ENCODE measurements at places on chromosomes 7 and 10. TPM values are rescaled to one million over a fixed set of nuclear protein-coding genes. Genes with fewer than 3 reads are reported as not detected.

GRCh38 chr7:94244760-94245159 lies 149.9 kb upstream of the COL1A2 start:
- DNase-seq = no peak

DNA sequence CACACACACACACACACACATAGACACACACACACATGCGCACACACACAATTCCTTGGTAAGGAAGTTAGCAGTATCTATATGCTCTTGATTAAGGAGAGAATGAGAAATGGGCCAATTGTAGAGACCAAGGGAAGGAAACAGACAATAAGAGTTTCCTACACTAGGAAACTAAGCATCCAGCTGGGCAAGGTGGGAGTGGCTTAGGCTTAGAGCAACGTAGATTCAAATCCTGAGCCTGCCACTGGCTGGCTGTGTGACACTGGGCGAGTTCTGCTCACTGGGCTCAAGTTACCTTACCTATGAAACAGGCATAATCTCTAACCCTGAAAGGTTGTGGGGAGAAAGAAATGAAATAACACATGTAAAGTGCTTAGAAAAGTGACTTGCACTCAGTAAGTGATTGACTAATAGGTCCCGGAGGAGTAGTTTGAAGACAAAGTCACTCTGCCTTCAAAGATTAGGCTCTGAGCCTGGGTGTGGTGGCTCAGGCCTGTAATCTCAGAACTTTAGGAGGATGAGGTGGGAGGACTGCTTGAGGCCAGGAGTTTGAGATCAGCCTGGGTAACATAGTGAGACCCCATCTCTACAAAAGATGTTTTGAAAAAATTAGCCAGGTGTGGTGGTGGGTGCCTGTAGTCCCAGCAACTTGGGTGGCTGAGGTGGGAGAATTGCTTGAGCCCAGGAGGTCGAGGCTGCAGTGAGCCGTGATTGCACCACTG lies 701.4 kb downstream of the PARD3 start:
- no peak for DNase-seq

DNA sequence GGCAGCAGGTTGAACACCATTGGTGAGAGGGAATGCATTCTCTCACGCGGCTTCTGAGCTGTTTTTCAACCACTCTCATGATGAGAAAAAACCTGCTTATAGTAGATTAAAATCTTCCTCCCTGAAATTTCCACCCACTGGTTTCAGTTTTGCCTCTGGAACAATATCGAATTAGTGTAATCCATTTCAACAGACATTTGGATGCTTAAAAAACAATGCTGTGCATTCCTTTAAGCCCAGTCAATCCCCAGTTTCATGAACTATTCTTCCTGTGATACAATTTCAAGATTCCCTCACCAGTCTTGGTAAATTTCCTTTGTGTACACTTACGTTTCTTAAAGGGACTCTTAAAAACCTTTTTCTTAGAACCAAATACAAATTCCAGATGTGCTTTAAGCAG lies 89.6 kb downstream of the ITIH5 start:
- DNase-seq = no peak

DNA sequence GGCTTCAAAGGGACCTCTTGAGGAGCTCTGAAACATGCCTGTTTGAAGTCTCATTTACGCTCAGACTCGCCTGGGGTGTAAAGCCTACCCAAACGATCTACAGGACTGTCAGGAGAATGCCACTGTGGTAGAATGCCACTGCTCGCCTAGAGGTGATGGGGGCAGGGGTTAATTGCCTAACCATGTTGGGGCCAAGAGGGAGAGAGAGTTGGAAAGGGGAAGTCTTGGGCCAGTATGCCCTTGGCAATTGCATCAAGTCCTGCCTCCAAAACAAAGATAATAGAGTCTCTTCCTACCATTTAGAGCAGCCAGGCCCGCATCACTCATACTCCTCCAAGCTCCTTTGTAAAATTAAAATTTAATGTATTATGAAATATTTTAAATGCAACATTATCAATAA lies 25.2 kb downstream of the CDK1 start:
- no peak for DNase-seq

GRCh38 chr7:135770139-135770710 lies 21.6 kb upstream of the FAM180A start:
- DNase-seq = no peak

- DNase-seq = no peak
Observed at GRCh38 chr10:980468-981093, 7.7 kb upstream of the GTPBP4 start.

DNA sequence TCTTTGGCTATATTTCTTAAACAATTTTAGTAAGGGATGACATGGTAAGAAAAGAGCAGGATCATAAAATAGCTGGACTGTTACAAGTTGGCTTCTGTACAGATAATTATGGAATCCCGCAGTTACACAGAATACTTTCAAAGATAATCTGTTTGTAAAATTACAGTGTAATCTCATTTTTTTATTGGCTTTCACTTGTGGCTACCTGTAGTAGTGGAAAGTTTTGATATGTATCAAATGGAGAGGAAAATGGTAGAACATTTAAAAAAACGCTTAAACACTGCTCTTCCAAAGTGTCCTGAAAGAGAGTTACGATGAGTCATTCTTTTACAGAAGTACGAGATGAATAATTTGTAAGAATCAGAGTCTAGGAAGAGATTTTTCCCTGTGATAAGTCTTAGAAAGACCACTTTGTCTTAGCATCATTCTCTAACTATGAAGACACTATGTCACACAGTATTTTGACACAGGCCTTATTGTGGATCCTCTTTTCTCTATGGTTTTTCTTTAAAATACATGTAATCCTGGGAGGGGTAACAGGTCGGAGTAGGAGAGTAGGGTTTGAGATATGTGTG lies 215.0 kb upstream of the DKK1 start:
- no peak for DNase-seq

GRCh38 chr7:112798274-112799159 lies 8.3 kb upstream of the TMEM168 start:
- peak; percentile 48 for DNase-seq

DNA sequence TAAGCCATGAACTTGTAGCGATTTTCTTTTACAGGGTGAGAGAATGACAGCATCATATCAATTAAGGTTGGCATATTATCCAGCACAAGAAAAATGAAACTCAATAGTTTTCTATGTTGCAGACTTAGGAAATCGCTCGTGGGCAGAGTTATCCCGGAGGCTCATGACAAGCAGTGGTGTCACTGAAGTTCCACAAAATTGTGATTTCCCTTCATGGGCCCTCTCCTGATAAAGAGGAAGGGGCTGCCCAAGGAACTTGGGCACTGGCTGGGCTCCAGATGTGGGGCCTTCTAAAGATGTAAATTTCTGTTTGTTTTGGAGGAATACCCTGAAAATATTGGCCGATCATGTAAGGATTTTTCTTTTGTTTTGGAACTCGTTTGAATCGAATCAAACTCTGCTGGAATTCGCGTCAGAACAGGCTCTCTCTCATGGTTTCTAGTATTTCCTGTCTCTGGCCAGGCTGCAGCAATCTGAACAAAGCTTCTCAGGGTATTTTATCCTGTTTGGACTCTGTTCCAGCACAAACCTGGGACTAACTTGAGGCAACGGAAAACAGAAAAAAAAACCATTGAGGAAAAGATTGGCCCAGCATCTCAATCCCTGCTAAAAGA lies 340.6 kb upstream of the NRP1 start:
- no peak for DNase-seq

DNA sequence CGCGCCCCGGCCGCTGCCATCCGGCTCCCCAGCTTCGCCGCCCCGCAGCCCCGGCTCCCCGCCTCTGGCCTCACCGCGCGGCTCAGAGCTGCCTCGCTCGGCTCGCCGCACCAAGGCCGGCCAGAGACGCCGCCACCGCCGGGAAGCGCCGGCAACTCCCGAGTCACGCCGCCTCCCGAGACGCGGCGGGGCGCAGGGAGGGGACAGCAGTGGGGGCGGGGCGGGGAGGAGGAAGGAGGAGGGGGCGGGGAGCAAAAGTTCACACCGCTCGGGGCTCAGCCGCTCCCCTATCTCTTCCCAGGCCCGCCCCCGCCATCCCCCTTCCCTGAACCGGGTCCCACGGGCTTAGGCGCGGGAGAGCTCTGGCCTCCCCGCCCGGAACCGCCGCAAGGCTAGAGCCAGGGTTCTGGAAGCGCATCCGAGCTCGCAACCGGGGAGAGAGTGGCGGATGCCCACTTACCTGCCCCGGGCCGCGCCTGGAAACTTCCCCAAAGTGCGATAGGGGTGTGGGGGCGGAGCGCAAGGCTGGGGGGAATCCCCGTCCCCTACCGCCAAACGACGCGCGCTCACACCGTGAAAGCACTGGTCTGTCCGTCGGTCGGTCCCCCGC lies 1.0 kb downstream of the CHST15 start:
- no peak for DNase-seq

- peak; percentile 63 for DNase-seq
Observed at GRCh38 chr7:81469869-81470723, 299.8 kb downstream of the HGF start.

DNA sequence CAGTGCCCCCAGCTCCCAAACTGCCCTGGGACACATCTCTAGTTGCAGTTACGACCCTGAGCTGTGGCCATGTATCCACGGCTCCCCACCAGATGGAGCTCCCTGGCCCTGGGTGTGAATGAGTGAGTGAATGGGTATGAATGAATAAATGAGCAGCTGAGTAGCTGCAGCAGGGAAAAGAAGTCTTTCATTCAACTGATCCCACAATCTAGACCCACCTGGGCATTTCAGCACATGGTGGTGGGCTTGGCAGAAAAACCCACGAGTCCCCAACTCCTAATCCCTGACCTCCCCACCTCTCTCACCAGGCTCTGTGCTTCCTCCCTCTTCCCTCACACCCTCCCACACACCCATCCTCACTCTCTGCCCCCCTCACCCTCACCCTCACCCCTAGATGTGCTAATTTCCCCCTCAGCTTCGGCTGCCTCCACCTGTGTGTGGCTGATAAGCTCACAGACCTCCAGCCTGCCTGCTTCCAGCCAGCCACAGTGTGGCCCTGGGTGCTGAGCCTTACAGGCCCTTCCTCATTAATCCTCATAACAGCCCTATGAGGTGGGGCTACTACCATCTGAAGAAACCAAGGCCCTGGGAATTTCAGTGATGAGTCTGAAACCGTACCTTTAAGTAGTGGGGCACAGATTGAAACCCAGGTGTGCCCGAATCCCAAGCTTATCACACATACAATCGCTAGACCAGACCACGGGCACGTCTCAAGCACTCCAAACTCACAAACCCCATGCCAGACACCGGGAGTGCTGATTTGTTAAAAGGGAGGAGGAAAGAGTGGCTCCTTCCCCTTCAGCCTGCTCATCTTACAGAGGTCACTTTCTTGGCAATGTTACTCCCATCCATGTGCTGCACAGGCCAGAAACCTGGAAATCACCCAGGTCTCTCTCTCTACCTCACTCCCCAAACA lies 2.2 kb upstream of the ATP6V1F start:
- no peak for DNase-seq

- DNase-seq = no peak
Observed at GRCh38 chr10:116866987-116867595, 17.8 kb downstream of the ENO4 start.

GRCh38 chr10:28445516-28445915 lies 87.4 kb upstream of the WAC start:
- DNase-seq = no peak

DNA sequence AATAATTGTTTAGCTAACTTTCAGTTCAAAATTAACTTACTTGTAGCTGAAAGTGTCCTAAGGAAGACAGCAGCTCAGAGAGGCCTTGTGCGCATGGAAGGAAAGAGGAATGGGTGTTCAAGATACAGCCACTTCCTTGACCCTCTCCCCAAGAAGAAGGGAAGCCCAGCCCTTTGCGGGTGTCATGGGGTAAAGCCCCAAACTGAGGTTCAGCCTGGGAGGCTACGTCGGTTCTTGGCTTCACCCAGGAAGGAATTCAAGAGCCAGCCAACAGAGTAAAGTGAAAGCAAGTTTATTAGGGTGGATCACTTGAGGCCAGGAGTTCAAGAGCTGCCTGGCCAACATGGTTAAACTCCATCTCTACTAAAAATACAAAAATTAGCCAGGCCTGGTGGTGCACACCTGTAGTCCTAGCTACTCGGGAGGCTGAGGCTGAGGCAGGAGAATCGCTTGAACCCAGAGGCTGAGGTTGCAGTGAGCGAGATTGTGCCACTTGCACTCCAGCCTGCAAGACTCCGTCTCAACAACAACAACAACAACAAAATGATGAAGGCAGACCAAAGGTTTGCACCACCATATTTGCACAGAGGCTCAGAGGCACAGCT lies 15.9 kb downstream of the GPRIN2 start:
- peak; percentile 49 for DNase-seq

- no peak for DNase-seq
Observed at GRCh38 chr10:79221110-79222051, 125.9 kb upstream of the PPIF start.

DNA sequence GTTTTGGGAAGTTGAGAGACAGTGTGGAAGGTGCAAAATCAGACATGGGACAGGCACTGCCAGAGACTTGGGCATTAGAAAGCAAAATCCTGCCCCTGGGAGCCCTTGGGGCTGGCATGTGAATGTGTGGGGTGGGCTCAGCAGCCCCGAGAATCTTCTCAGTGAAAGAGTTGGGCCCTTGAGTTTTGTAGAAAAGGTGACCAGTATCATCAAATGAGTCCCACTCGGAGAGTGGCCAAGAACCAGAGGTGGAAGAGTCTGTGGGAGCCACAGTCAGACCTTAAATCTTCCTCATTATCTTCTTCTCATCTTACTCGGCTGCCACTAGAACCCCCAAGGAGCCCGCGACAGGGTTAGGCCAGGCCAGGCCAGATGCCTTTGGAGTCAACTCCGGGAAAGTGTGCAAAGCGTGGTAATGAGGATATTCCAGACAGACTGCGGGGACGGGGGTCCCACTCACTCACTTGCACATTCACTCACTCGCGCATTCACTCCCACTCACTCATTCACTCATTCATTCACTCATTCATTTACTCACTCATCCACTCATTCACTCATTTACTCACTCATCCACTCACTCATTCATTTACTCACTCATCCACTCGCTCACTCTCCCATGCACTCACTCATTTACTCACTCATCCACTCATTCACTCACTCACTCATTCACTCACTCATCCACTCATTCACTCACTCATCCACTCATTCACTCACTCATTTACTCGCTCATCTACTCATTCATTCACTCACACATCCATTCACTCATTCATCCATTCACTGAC lies 74.9 kb downstream of the CARD11 start:
- DNase-seq = no peak

ZNF138 gene
- 20.4 TPM for total RNA-seq

HTR5A gene
- total RNA-seq = not detected

ARL5B gene
- total RNA-seq = 11.2 TPM

DCLRE1A gene
- 4.3 TPM for total RNA-seq

C10orf105 gene
- 0.25 TPM for total RNA-seq

CCDC136 gene
- 16.0 TPM for total RNA-seq

FZD8 gene
- 0.63 TPM for total RNA-seq

ZDHHC6 gene
- 62.0 TPM for total RNA-seq

TMEM273 gene
- 0.83 TPM for total RNA-seq

SLC25A28 gene
- total RNA-seq = 89.3 TPM

RADIL gene
- total RNA-seq = not detected

C10orf67 gene
- 0.16 TPM for total RNA-seq
